Glutamatergic neuron (in vitro differentiated cells): ENCODE measurements at places on chromosomes 16 and 17. TPM values are rescaled to one million over a fixed set of nuclear protein-coding genes. Genes with fewer than 3 reads are reported as not detected.

The DNAH3 gene
- not detected for total RNA-seq

- peak overlapping the region; percentile 15 for H3K4me3 ChIP-seq
- peak; percentile 44 for DNase-seq
- H3K36me3 ChIP-seq = no peaks in the 10 kb centered on the region
- peaks cover 17% of the 10 kb centered on the region for H3K4me1 ChIP-seq
- H3K27me3 ChIP-seq = peaks cover 5% of the 10 kb centered on the region
- peak overlapping the region; percentile 84 for H3K27ac ChIP-seq
Observed at GRCh38 chr17:74259667-74260524, 14.1 kb upstream of the DNAI2 start.

DNA sequence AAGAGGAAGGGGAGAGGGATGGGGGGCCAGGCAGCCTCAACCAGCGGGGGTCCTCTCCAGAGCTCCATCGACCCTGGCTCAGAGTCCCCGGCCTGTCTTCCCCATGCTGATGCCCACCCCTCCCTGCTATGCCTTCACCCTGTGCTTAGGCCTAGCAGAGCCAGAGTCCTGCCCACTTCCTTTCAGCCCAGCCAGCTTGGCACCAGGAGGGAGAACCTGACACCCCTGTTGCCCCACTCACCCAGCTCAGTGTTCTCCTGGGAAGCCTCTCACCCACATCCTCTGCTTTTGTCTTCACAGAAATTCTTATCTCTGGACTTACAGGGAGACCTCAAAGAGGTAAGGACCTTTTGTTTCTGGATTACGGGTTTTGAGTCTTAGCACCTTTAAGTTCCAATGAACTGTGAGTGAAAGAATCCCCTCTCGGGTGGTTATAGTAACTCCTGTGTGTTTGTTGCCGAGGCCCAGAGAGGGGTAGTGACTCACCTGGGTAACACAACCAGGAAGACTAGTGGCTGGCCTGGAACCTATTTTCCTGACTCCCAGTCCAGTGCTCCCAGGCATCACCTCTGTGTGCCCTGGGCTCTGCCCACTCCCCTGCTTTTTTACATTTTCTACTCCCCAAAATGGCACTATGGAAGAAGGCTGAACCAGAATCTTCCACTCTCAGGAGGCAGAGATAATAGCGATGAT, 53.3 kb downstream of the CES1 start:
- H3K27me3 ChIP-seq = peaks cover 7% of the 10 kb centered on the region
- DNase-seq = no peak
- H3K4me1 ChIP-seq = peaks cover 10% of the 10 kb centered on the region
- no peak overlapping the region for H3K4me3 ChIP-seq
- H3K36me3 ChIP-seq = no peaks in the 10 kb centered on the region

DNA sequence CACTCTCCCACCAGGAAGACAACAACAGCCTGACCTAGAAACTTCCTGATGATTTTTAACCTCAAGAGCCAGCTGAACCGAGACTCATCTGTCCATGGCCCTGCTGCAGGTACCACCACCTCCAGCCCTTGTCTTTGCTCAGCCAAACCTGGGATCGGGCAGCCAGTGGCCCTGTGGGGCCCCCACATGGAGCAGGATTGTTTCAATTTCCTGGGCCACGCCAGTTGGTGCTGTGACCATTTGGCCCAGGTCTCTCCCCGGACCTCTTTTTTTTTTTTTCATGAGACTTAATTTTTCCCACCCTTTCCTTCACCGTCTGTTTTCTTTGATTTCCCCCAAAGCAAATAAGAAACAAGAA, 8.3 kb upstream of the HOXB2 start:
- no peak overlapping the region for H3K27ac ChIP-seq
- peaks cover 47% of the 10 kb centered on the region for H3K27me3 ChIP-seq
- H3K4me3 ChIP-seq = no peak overlapping the region
- H3K4me1 ChIP-seq = peaks cover 7% of the 10 kb centered on the region

GRCh38 chr17:76869496-76870376, 1.5 kb downstream of the MGAT5B start:
- H3K27me3 ChIP-seq = peaks cover 9% of the 10 kb centered on the region
- peak; percentile 49 for DNase-seq

The JMJD6 gene
- total RNA-seq = 39.0 TPM

The DHRS7C gene
- not detected for total RNA-seq

- no peak overlapping the region for H3K4me3 ChIP-seq
- no peak overlapping the region for H3K27ac ChIP-seq
- H3K4me1 ChIP-seq = peaks cover 26% of the 10 kb centered on the region
- peaks cover 4% of the 10 kb centered on the region for H3K27me3 ChIP-seq
Observed at GRCh38 chr16:85359147-85359822, 247.0 kb upstream of the CIBAR2 start.

The MFSD11 gene
- 33.7 TPM for total RNA-seq

- DNase-seq = no peak
- H3K4me1 ChIP-seq = peaks cover 14% of the 10 kb centered on the region
- no peak overlapping the region for H3K4me3 ChIP-seq
- H3K27me3 ChIP-seq = peaks cover 23% of the 10 kb centered on the region
- no peak overlapping the region for H3K27ac ChIP-seq
Observed at GRCh38 chr17:17140590-17140980, 65.5 kb downstream of the PLD6 start.

DNA sequence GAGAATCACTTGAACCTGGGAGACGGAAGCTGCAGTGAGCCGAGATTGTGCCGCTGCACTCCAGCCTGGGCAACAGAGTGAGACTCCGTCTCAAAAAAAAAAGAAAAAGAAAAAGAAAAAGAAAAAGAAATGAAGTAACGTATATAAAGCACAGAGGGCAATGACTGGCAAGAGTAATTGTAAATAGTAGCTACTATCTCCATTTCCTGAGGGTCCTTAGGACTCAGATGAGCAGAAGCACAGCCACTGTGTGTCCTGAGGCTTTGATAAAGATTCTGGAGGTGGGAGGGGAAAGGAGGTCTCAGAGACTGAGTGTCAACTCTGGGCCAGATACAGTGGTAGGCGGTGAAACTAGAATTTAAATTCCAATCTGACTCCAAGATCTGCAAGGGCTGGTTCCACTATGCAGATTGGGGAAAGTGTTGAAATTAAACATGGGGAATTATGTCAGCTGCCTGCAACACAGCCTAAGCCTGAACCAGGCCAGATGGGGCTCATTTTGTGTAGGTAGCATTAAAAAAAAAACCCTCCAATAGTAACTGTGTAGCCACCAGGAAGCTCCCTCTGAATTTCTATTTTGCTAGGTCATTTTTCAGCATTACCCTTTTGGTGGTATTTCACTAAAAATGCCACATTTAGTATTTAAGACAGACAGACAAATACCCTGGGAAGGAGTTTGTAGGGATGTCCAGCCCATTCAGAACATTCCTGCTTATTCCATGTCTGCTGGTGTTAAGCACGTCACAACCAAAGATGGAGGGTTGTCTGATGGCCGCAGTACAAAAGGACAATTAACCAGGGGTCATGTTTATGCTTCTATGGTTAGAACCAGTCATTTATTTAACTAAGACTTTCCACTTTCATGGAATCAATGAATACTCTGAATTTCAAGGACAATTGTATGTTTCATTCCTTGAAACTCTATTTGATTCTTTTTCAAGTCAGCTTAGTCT, 46.1 kb downstream of the TBX4 start:
- H3K27ac ChIP-seq = no peak overlapping the region
- no peak for DNase-seq
- no peak overlapping the region for H3K4me3 ChIP-seq
- no peaks in the 10 kb centered on the region for H3K27me3 ChIP-seq
- no peaks in the 10 kb centered on the region for H3K4me1 ChIP-seq
- H3K36me3 ChIP-seq = no peaks in the 10 kb centered on the region

- no peaks in the 10 kb centered on the region for H3K36me3 ChIP-seq
- H3K4me1 ChIP-seq = peaks cover 2% of the 10 kb centered on the region
- no peak overlapping the region for H3K4me3 ChIP-seq
- no peak overlapping the region for H3K27ac ChIP-seq
Observed at GRCh38 chr16:77775911-77776909, 12.2 kb upstream of the VAT1L start.

The SLC38A8 gene
- total RNA-seq = not detected

The LDHD gene
- total RNA-seq = not detected

DNA sequence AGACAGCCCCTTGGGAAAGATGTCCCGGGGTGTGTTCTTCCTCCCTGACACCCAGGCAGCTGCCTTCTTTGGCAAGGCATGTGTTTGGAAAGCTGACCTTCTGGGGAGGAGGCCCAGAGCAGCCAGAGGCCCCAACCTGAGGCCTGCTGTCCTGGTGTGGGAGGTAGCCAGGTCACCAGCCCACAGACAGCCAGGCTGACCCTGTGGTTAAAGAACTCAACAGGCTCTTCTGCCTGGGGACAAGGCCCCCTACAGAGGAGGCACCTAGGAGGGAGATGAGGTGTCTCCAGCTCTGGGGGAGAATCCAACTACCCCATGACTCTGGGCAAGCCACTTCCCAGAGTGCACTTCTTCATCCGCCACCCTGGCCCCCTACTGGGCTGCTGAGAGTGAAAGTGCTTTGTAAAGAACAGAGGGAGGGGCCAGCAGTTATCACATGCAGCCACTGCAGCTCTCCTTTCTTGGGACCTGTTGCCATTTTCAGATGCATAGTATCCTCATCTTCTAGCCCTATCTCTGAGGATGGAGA, 13.1 kb upstream of the SREBF1 start:
- DNase-seq = no peak
- no peaks in the 10 kb centered on the region for H3K36me3 ChIP-seq
- peaks cover 5% of the 10 kb centered on the region for H3K27me3 ChIP-seq
- peaks cover 26% of the 10 kb centered on the region for H3K4me1 ChIP-seq
- H3K27ac ChIP-seq = peak overlapping the region; percentile 22

DNA sequence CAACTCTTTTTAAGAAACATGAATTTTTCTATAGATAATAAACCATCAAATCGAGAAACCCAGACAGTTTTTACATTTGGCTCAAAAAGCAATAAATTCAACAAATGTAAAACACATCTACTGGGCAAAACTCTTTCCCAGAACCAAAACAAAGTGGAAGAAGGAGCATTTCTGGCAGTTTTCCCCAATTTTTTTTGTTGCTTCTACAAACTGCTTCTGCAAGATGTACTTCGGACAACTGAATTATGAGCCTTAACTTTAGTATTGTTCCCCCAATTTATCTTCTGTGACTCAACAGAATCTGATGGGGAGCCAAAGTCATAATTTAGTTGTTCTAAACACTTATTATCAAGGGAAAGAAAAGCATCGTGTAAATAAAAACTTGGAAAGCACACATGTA, 1047.2 kb downstream of the CDH11 start:
- no peak for DNase-seq
- no peaks in the 10 kb centered on the region for H3K4me1 ChIP-seq
- H3K27me3 ChIP-seq = no peaks in the 10 kb centered on the region

DNA sequence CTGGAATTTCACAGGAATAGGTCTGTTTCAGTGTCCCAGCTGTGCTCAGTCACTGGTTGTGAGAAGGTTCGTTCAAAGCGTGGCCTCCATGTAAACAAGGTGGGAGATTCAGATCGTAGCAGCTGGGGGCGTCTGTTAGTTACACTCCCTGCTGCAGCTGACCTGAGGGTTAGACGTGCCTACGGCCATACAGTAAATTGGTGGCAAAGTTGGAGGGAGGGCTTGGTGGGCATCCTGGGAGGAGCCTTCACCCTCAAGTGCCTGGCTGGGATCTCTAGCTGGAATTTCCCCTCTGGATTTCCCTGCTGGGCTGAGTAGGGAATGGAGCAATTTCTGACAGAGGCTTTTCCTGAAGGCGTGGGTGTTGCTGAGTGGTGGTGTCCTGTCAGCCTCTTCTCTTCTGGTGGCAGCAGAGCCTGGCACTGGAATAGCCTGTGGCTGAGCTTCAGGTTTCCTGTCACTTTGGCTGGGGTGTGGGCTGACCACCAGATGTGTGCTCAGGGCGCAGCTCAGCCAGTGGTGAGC, 6.4 kb downstream of the FCSK start:
- peaks cover 5% of the 10 kb centered on the region for H3K27me3 ChIP-seq
- no peak overlapping the region for H3K27ac ChIP-seq
- DNase-seq = no peak

The WFIKKN2 gene
- total RNA-seq = 3.5 TPM

The TNFRSF12A gene
- 4.2 TPM for total RNA-seq

- peaks cover 35% of the 10 kb centered on the region for H3K4me1 ChIP-seq
- peak overlapping the region; percentile 53 for H3K27ac ChIP-seq
- H3K27me3 ChIP-seq = peaks cover 8% of the 10 kb centered on the region
- peak; percentile 69 for DNase-seq
- no peak overlapping the region for H3K4me3 ChIP-seq
- H3K36me3 ChIP-seq = peaks cover 31% of the 10 kb centered on the region
Observed at GRCh38 chr16:56277075-56277474, 85.8 kb downstream of the GNAO1 start.
